Fibroblast of the aortic adventitia (primary cell): ENCODE measurements at places on chromosomes 6 and 20. TPM values are rescaled to one million over a fixed set of nuclear protein-coding genes. Genes with fewer than 3 reads are reported as not detected.

Gene OR2J3
- total RNA-seq: not detected in 2 replicates

Gene SMIM29
- 14.7 and 44.7 TPM in 2 replicates for total RNA-seq

Gene ZC2HC1B
- not detected in 2 replicates for total RNA-seq

Gene FAM83C
- not detected in 2 replicates for total RNA-seq

Gene DCDC2
- total RNA-seq: not detected in 2 replicates

Gene MRPS18B
- 47.7 and 110 TPM in 2 replicates for total RNA-seq

Gene ZNF831
- total RNA-seq: 0.98 TPM in 1 of 2 replicates, not detected in the other

Gene MYBL2
- total RNA-seq: 1.6 and 17.8 TPM in 2 replicates

Gene PTCRA
- not detected in 2 replicates for total RNA-seq
